GM10248 (cell line): ENCODE measurements at places on chromosomes 1 and 21.

DNA sequence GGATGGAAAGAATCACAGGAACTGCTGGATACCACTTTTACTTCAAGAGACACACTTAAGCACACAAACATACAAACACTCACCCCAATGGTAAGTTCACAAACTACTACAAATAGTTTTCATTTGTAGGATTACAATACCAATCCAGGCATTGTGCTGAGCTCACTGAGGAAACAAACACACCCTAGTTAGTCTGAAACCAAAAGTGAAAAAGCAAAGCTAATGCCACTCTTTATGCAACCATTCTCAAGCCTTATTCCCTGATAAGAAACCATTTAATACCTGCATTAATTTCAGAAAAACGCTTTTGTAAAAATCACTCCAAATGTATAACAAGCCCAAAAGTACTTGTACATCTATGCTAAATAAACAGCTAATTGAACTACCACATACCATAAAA, 38.3 kb downstream of the RNF115 start:
- peak; percentile 17 for DNase-seq

DNA sequence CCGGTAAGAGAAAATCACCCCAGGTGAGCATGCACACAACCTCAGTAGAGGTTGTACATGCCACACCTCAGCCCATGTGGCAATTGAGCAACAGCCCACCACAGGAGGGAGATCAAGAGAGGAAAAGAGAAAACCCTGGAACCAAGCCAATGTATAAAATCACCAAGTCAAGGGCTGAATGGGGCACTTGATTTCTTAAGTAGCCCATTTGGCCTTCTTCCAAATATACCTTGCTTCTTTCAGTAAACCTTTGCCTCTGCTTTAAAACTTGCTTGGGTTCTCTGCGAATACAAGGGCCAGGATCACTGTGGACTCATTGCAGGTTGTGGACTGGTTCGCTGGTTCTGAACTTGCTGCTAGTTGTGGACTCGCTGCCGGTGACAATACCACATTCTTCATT, 1814.0 kb downstream of the PLA2G4A start:
- no peak for DNase-seq

- DNase-seq: no peak
Measured at GRCh38 chr1:160619742-160620277, 27.0 kb downstream of the SLAMF1 start.

GRCh38 chr1:39800471-39800835, 11.8 kb upstream of the BMP8B start:
- no peak for DNase-seq

- DNase-seq: no peak
Measured at GRCh38 chr1:12415038-12415466, 185.2 kb downstream of the VPS13D start.

DNA sequence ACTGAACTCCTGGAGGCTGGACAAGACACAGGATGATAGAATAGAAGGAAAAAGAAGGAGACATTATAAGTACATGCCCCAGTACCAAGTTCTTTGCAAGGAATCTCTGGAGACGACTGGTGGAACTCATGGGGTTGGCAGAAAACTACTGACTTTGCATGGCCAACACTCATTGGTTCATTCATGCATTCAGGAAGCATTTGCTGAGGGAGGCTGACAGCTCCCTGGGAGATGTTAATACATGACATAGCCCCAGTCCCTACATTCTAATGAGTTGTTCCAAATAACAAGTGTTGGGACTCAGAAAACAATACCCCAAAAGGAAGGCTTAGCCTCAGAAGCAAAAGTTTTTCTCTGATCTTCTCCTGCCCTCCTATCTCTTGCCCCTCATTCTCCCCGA, 172.8 kb upstream of the IRF2BP2 start:
- DNase-seq: no peak
